ENCODE measurements at places on chromosomes 13 and 19.

DNA sequence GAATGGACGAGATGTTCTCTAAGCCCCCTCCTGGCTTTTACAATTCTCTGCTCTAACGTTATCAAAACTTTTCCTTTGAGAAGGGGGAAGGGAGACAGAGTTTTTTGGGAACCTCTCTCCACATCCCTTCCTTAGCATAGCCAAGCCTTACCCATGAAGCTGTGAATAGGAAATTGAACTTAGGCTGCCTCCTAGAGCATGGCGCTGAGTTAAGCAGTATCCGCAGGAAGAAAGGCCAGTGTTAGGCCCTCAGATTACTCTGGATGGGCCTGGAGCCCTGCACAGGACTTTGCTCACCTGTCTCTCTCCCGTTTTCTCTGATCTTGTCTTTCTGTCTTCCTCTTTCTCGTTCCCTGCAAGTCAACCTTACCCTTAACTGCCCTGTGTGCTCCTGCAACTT, 39.6 kb downstream of the CYP2B6 start:
- DNase-seq = no peak

- DNase-seq = no peak
Observed at GRCh38 chr19:48987323-48987722, 5.8 kb downstream of the GYS1 start.

DNA sequence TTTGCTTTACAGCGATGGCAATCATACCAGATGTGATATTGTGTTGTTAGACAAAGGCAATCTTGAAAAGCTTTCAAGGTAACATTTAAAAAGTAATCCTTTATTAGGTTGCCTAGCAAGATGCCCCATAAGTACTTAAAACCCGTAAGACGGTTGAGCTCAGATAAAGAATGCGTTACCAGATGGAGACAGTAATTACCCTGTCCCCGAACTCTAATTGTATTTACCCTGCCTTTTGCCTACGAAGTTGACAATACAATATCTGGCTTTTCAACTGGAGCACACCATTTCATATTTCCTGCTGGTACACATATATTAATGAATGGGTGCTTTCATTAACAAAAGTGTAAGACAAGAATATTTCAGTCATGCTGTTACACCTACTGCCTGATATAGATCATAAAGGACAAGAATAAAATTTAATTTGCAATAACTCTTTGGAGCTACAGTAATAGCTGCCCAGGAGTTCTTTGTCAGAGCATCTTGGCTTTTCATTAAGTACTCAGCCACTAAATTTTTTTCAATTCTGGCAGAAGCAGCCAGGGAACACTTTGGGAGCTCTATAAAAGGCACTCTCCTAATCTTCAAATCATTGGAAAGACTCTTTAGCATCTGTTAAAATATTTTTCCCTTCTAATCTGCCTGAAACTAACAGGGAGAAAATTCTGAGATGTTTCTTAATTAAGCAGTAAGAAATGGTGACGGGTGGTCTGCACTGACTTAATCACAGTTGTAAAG, 63.8 kb downstream of the DCT start:
- no peak for DNase-seq

GRCh38 chr13:49258089-49258796, 10.5 kb downstream of the CDADC1 start:
- DNase-seq = no peak

GRCh38 chr19:4049432-4049831, 17.3 kb downstream of the ZBTB7A start:
- no peak for DNase-seq

DNA sequence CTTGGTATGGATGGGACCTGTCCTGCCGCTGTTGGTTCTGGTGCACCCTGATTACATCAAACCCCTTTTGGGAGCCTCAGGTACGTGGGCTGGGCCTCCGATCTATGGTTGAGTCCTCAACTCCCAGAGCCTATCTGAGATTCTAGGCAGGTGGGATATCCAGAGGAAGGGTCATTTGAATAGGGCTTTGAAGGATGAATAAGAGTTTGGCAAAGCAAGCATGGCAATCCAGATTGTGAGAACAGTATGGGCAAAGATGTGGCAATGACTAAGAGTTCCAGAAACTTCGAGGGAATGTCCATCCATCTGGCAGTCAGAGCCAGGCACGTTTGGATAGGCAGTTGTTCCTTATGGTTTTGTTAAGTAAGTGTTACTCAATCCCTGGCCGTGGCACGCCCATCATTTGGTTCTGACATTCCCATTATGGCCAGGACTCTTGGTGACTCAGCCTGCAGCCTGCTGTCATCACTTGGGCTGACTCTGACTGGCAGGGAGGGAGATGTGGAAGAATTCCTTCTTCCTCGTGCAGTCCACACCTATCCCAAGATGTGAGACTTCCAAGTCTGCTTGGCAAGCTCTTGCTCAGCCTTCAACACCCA, 21.5 kb downstream of the CYP4F22 start:
- DNase-seq = peak; percentile 8

DNA sequence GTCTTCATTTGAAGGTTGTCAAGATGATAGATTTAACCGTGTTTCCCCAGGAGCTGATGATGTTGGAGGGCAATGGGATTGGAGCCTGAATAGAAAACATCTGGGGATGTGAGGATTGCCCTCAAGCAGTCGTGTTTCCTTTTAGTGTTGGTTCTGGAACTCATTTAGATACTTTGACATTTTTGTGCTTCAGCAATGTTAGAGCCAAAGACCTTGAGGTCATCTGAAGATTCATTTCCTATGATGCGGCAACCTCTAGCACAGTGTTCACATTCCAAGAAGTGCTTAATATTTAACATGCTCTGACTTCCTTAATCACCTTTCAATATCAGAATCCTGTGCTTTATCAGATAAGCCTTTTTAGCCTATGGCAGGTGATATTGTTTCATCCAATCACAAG, 82.7 kb downstream of the SLC10A2 start:
- no peak for DNase-seq

DNA sequence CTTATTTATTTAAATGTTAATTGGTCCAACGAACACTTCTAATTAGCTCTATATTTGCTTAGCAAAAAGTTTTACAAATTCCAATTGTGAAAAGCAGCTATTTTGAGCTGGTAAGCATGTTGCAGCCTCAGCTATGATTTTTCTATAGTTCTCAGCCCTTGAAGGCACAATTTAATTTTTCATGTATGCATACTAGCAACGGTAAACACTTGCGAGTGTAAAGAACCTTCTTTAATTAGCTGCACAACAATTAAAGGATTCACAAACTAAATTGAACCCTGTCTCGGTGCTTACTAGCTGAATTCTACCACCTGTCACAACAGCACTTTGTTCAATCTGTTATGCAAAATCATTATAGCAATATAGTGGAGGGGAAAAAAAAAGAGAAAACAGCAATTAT, 29.8 kb downstream of the ZNF536 start:
- no peak for DNase-seq

Data from stromal cell of bone marrow (primary cell).